ENCODE measurements at places on chromosomes 5 and 9.
A peak's percentile ranks its signal among the peaks of the same experiment; 100 is the strongest.

GRCh38 chr9:72763022-72763421 is 189.8 kb downstream of the ALDH1A1 start:
- DNase-seq: no peak

GRCh38 chr5:34652914-34653313 is 3.2 kb upstream of the RAI14 start:
- no peak for DNase-seq

DNA sequence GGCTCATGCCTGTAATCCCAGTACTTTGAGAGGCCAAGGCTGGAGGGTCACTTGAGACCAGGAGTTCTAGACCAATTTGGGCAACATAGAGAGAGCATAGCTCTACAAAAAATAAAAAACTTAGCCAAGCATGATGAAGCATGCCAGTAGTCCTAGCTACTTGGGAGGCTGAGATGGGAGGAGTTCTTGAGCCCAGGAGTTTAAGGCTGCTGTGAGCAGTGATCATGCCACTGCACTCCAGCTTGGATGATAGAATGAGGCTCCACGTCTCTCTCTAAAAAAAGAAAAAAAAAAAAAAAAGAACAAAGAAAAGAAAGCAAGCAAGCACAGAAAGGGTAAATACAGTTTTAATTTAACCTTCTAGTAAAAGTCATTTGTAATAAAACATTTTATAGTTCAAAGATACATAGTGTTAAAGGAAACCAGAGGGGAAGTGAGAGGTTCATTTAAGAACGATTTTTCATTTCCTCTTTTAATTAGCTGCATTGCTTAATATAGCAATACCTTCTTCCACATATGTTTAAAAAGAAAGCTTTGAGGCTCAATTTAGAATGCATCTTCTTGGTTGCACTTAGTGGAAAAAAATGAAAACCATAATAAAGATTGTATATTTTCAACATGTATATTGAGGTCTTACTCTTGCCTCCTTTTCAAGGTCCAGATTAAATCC is 14.9 kb downstream of the GAPT start:
- no peak for DNase-seq

DNA sequence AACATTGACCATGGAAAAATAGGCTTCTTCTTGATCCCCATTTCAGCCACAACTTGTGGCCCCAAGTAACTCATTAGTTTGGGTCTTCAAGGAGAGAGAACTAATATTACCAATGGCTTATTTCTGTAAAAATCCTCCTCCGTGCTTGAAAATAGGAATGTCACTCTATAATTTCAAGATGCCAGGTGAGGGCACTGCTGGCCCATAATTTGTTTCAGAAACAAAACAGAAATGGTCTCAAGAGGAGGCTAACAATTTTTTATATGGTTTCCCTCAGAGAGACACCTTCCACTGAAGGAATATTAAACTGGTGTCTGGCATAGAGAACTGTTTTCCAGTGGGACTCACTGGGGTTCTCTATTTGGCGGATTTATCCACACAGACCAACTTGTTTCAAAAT is 437.0 kb upstream of the TRPC7 start:
- no peak for DNase-seq

DNA sequence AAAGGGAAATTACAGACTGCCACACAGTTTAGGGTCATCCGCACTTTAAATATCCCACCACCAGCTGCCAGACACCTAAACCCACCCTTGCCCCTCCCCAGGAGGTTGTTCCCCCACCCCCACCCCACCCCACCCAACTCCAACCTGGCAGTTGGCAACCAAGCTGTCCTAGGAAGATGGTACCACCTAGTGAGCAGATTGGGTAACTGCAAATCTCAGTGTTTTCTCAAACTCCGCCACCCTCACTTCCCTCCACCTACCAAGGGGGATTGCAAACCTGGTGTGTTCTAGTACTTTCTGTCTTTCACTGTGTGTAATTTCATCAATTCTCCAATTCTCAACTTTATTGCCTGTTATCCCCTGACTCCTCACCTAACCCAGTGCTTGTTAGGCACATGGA is 323.8 kb upstream of the IRX2 start:
- DNase-seq: no peak

- DNase-seq: no peak
These were observed 36.7 kb downstream of the ABLIM3 start for GRCh38 chr5:149177911-149178565.

GRCh38 chr5:113020461-113021273 is 44.1 kb downstream of the DCP2 start:
- DNase-seq: no peak

GRCh38 chr9:131019388-131020239 is 10.6 kb downstream of the LAMC3 start:
- DNase-seq: no peak

DNA sequence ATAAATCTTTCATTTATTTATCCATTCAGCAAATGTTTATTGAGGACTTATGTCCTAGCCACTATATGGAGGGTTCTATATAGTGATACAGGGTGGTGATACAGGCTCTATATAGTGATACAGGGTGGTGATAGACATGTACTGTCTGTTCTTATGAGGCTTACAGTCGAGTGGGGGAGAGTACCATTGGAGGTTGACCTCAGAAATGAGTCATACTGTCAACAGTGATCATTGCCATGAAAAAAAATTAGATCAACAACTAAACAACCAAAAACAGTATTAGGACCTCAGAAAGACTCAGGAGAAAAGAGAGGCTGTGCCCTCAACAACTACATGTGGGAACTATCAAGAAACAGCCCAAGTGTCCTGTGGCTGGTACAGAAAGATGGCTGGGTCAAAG is 22.0 kb downstream of the PAPPA start:
- DNase-seq: no peak

- no peak for DNase-seq
These were observed 123.6 kb downstream of the SEMA6A start for GRCh38 chr5:116451066-116451465.

- no peak for DNase-seq
These were observed 78.5 kb downstream of the OLFM1 start for GRCh38 chr9:135165756-135166519.

DNA sequence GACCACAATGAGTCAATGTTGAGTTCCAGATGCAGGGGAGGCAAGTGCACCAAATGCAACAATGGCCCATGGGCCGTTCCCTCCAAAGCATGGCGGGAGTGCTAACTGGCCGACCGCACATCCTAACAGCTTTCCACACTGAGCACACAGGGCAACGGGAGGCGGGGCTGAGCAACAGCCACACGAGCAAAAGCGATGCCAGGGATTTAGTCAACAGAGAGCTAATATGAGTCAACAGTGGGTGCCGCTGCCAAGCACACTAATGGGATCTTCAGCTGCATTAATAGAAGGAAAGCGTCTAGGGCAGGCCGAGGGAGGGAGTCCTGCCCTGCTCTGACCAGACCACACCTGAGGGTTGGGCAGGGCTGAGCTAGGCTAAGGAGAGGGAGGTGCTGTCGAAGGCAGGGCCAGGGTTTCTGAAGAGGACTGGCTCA is 4.6 kb downstream of the EPB41L4B start:
- DNase-seq: no peak

- no peak for DNase-seq
These were observed 687.0 kb upstream of the FTMT start for GRCh38 chr5:121164632-121165031.

DNA sequence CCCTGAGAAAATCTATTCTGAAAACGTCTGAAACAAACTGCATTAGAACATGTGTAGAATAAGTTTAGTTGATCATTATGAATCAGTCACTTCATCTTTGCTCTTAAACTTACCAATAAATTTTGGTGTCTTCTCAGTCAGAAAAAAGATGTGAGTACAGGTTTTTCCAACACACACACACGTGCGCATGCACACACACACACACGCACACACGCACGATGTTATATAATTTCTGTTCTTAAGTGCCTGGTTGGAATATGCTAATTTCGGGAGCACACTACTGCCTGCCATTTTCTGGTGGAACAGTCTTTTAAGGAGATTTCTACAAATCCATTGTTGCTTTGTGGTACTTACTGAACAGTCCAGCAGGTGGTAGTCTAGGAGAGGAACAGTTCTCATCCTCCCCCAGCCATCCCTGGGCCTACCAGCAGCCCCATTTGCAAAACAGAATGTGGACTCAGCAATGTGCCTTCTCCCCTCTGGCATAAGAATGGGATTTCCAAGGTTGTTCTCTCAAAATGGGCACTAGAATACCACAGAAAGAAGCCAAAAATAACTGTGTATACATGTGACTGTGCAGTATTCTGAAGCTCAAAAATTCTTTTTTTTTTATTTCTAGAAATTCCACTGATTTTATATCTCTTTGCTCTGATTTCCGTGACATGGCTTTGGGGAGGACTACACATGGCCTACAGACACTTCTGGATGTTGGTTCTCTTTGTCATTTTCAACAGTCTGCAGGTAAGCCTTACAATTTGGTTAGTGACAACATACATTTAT is 281.3 kb downstream of the ARRDC3 start:
- peak; percentile 50 for DNase-seq

- no peak for DNase-seq
These were observed 476.8 kb upstream of the PTGER4 start for GRCh38 chr5:40202814-40203440.

DNA sequence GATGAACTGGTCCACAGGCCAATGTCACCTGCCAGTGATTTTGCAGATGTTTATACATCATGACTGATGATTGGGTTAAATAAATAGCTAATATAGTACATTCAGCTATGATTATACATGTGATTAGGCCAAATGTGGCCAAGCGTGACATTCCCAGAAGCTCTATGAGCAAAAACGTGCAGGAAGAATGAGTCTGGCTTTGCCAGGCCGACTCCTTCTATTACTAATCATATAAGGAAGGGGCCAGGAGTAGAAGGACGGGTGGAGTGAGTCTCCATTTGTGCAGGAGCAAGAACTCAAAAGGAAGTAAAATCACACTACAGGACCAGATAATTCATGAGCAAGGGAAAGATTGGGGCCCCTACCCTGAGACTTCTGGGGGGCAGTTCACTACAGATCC is 178.2 kb downstream of the ROR2 start:
- no peak for DNase-seq

- no peak for DNase-seq
These were observed 443.1 kb upstream of the ZNF462 start for GRCh38 chr9:106419829-106420228.

DNA sequence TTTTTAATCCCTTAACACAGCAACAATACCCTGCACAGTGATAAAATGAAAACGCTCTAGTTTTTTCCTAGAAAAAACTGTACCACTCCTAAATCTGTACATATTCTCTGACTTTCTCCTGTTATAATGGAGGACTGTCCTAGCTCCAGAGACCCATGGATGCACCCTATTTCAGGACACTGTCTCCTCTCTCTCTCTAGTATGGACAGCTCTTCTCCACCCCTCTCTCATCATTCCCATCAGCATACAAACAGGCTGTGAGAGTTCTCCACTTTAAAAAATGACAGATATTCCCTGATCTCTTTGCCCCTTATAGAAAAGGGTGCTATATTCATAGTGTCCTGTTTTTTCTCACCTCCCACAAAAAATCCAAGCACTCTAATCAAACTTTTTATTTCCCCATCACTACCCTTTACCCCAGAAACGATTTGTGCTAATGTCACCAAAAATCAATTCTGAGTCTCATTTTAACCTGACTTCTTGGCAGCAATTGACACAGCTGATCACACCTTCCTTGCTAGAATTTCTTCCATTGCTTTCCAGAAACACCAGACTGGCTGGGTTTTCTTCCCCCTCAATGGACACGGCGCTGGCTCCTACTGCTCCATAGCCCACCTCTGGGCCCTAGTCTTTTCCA is 20.7 kb downstream of the ZNF608 start:
- no peak for DNase-seq

GRCh38 chr9:134983506-134984371 is 66.0 kb upstream of the FCN1 start:
- no peak for DNase-seq
